ENCODE measurements at places on chromosomes 11 and 22.
A peak's percentile ranks its signal among the peaks of the same experiment; 100 is the strongest.

DNA sequence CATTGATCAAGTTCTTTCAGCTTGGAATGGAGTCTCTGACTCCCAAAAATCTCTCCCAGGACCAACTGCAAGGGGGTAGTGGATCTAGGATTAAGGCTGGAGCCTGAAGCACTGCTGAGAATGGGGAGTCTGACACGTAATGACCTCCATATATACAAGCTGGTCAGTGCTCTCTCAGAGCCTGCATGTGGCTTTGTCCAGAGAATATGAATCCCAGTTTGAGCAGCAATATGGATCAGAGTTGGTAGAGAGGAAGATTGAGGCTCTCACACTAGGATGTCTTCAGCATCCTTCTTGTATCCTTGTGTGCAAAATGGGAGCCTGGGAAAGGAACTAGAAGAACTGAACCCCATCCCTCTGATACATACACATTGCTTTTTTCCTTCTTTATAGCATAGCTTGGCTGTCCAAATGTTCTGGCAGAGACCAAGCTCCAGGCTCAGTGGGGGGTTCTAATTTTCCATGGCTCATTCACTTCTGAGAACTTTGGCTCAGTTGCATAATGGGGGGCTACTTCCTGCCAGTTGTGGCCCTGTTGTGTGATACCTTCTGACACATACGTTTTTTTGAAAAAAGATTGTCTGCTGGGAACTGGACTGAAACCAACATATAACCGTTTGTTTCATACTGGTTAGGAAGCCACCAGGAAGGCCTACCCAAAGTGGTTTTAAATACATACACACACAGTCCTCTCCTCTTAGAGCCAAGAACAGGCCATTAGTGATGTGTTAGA is 138.2 kb downstream of the ETS1 start:
- DNase-seq: no peak

DNA sequence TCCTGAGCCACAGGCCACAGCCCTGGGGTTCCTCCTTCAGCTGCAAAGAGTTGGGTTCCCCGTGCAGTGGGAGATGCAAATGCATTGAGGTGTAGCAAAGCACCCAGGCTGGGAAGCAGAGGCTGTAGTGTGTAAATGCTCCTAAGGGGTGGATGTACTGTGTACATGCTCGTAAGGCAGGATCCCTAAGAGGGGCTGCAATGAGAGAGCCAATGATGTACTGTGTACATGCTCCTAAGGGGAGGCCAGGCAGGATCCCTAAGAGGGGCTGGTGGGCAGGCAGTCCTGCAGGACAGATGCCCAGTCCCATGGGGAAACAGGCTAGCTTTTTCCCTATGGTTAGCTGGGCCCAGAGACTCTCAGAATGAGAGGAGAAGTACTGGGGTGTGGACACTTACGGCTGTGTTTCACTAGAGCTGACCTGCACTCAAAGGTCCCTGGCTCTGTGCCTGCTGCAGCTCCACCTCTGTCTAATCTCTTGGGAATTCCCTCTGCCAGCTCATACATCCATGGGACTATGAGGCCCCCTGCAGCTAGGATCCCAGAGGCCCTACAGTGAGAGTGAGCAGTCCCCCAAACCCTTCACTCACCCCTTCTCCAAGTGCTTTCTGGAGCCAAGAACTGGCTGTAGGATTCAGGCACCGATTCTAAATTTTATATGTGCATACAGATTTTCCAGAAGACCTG is 261.9 kb upstream of the LUZP2 start:
- no peak for DNase-seq

DNA sequence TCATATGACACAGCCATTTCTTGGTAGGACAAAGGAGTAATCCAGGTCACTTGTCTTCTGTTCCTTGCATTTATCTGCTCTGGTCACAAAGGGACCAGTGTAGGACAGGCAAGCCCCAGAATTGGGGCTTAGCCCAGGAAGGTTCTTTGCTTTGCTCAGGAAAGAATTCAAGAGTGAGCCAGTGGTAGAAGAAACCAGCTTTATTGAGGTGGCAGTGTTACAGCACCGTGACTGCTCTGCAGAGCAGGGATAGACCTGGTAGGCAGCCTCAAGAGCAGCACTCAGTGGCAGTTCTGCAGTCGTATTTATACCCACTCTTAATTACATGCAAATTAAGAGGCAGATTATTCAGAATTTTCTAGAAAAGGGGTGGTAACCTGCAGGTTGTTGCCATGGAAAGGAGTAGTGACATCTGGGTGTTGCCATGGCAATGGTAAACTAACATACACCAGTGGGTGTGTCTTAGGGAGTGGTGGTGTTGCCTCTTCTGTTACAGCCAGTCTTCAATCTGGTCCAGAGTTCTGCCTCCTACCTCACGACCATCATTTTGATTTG is 84.9 kb upstream of the RAB1B start:
- no peak for DNase-seq

DNA sequence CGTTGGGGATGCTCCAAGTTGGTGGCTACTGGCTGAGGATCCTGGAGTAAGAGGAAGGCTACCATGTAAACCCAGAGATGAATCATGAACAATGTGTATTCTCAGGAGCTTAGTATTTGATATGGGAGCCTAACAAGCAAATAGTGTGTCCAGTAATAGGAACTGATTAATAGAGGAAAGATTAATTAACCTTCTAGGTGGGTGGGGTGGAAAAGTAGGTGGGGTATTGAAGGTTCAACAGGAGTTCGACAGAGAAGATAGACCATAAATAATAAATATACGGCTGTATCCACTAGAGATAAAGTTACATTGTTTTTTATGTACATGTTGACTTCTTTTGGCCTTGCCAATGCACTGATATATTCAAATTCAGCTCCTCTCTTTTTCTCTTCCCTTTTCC is 43.1 kb downstream of the BMAL1 start:
- no peak for DNase-seq

DNA sequence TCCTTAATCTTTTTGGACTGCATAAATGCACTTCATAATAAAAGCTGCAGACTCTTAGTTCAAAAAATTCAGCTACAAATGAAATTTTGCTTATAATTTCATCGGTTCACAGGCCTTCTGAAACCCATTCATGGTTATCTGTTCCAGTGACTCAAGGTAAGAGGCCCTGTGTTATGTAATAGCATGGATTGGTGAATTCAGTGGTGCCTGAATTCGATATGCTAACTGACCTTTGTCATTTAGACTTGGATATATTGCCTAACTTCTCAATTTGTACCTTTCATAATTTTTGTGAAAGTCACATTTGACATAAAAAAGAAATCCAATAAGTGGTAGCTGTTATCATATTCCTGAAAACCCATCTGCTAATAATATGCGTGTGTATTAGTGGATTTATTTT is 349.9 kb upstream of the KIRREL3 start:
- DNase-seq: no peak

DNA sequence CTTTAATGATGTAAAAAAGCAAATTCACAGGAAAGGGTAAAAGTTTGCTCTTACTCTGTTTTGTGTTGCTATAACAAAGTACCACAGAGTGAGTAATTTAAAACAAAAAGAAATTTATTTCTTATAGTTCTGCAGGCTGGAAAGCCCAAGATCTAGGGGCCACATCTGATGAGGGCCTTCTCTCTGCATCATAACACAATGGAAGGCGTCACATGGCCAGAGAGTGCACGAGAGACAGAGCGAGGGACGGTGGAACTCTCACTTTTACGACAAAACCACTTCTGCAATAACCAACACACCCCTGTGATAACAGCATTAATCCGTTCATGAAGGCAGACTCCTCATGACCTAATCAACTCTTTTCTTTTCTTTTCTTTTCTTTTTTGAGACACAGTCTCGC is 31.1 kb downstream of the CD6 start:
- DNase-seq: no peak

- DNase-seq: no peak
Measured at GRCh38 chr11:22234743-22235142, 41.9 kb downstream of the ANO5 start.

DNA sequence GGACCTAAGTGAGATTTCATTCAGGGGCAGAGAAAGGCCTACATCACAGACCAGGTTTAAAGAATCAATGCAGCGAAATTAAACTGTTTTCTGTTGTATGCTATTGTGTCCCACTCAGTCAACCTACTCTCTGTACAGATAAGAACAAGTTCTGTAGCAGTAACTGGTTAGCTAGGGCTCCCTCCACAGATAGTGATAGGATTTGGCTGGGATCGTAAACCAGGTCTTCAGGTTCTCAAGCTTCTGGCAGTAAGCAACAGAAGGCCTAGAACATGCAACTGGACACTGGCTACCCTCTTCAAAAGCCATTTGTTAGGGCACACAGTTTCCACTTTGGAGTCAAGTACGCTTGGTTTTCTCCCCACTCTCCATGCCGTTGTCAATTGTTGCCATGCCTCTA is 69.2 kb downstream of the GDPD4 start:
- DNase-seq: no peak

- DNase-seq: peak; percentile 67
Measured at GRCh38 chr22:32985899-32986765, 72.0 kb downstream of the SYN3 start.

- no peak for DNase-seq
Measured at GRCh38 chr11:1563697-1564534, 8.2 kb downstream of the DUSP8 start.

DNA sequence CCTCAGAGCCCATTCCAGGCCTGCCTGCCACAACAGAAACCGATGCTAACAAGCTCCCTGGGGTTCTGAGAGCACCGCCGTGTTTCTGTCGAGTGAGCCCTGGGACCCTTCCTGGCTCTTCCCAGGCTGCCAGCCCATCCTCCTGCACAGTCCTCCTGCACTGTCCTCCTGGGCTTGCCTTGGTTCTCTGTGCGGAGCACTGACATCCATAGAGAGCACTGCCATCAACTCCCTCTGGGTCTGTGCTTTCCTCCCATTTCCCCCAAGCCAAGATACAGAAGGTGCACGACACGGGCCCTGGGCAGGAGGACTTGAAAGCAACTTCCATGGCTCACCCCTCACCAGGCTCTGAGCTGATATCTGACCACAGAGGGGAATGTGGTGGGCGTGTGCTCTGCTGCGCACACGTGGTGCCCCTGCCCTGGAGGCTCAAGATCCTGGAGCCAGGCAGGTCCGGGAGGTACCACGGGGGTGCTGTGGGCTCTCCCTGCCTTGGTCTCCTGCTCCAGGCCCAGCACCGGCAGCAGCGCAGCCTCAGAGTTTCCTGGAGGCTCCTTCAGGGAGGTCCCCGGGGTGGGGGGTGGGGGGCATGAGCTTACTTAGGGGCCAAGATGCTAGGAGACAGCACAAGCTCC is 304.2 kb downstream of the BRD1 start:
- DNase-seq: no peak

DNA sequence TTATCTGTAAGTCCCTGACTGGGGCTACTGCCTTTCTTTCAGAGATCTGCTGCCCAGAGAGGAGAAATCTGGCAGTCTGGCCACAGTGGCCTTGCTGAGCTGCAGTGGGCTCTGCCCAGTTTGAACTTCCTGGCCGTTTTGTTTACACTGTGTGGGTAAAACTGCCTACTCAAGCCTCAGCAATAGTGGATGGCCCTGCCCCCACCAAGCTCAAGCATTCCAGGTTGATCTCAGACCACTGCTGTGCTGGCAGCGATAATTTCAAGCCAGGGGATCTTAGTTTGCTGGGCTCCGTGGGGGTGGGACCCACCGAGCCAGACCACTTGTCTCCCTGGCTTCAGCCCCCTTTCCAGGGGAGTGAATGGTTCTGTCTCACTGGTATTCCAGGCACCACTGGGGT is 117.5 kb downstream of the TRPC6 start:
- DNase-seq: no peak

- DNase-seq: peak; percentile 67
Measured at GRCh38 chr11:64226507-64227051, 505 bp downstream of the NUDT22 start.

GRCh38 chr22:26170112-26170492 is 840 bp downstream of the SEZ6L start:
- DNase-seq: no peak

GRCh38 chr11:83007909-83008580 is 63.7 kb downstream of the RAB30 start:
- DNase-seq: peak; percentile 11

DNA sequence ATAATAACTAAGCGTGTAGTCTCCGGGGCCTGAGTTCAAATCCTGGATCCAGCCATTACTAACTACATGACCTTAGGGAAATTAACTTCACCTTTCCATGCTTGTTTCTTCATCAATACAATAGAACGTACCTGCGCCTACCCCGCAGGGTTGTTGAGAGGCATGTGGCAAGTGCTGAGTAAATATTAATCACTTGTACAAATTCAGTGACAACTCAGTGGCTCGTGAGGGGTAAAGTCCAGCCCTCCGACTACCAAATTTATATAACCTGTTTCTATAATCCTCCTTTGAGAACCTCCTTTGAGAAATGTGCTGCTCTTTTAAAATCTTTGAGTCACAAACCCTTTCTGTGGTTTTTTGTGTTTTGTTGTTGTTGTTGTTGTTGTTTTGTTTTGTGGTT is 49.8 kb downstream of the FEZ1 start:
- DNase-seq: no peak

- DNase-seq: no peak
Measured at GRCh38 chr11:14411818-14412217, 52.8 kb upstream of the RRAS2 start.

DNA sequence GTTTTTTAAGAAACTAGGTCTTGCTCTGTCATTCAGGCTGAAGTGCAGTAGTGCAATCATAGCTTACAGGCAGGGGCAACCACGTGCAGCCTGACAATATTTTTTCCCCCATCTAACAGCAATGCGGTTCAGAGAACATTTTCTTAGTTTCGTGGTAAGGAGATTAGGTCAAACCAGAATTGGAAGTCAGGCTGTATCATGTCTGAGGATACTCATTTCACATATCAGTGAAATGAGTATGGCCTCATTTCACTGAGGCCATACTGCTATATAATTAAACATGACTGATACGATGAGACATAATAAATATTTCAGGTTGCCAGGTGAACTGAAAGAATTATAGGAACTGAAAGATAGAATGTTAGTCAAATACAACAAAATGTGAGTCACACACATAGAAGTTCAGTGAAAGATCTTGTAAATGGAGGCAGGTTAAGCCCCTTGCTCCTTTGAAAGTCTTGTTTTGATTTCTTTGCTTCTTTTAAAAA is 32.5 kb upstream of the IZUMO1R start:
- peak; percentile 30 for DNase-seq

GRCh38 chr11:130839981-130840666 is 76.2 kb downstream of the SNX19 start:
- DNase-seq: no peak

GRCh38 chr11:116112087-116112935 is 608.1 kb upstream of the CADM1 start:
- DNase-seq: no peak

- DNase-seq: no peak
Measured at GRCh38 chr22:37329238-37330140, 47.2 kb downstream of the CYTH4 start.
